Activated CD4-positive, alpha-beta T cell treated with anti-CD3 and anti-CD28 coated beads, Interleukin-2, amount 10 ng/mL, durations not matched to agents 7 days and 5 days (primary cell): ENCODE measurements at places on chromosomes 12 and 14. TPM values are rescaled to one million over a fixed set of nuclear protein-coding genes. Genes with fewer than 3 reads are reported as not detected.

CCDC177 gene
- not detected for total RNA-seq

CCDC175 gene
- not detected for total RNA-seq

HOXC5 gene
- not detected for total RNA-seq

ETNK1 gene
- 66.9 TPM for total RNA-seq

DNA sequence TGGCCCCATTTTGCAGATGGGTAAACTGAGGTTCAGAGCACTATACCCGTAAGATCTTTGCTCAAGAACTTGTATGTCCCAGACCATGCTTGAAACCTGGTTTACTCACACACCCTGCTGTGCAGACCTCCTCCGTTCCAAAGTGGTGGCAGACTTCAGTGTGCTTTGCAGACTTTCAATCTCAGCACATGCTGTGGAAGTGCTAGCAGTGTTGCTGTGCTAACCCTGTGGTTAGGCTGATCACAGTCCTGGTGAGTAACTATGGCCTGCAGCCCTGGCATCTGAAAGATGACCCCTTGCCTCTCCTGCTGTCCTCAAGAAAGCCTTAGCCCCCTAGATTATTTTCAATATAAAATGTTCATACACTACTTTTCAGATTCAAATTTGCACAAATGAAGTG is 450.6 kb downstream of the DPF3 start:
- no peak for DNase-seq
- peak overlapping the region; percentile 41 for H3K4me3 ChIP-seq
- peaks cover 19% of the 10 kb centered on the region for H3K36me3 ChIP-seq
- H3K27ac ChIP-seq, result peak overlapping the region; percentile 88

DNA sequence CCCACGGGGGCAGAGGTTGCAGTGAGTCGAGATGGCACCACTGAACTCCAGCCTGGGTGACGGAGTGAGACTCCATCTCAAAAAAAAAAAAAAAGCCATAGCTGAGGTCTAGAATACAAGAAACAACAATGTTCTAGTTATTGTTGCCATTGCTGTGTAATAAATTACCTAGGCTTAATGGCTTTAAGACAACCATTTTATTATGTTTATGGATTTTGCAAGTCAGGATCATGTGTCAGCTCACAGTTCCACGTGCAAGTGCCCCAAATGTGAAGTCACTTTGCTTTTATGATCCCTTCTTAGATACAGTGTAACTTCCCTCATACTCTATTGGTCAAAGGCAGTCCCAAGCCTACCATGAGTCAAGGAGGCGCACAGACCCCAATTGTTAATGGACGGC is 49.5 kb upstream of the RIC8B start:
- peaks cover 3% of the 10 kb centered on the region for H3K27me3 ChIP-seq
- H3K36me3 ChIP-seq, result no peaks in the 10 kb centered on the region
- DNase-seq, result no peak

- H3K27ac ChIP-seq, result no peak overlapping the region
- H3K36me3 ChIP-seq, result no peaks in the 10 kb centered on the region
These were observed 5.5 kb upstream of the NXPH4 start for GRCh38 chr12:57210926-57211692.

DNA sequence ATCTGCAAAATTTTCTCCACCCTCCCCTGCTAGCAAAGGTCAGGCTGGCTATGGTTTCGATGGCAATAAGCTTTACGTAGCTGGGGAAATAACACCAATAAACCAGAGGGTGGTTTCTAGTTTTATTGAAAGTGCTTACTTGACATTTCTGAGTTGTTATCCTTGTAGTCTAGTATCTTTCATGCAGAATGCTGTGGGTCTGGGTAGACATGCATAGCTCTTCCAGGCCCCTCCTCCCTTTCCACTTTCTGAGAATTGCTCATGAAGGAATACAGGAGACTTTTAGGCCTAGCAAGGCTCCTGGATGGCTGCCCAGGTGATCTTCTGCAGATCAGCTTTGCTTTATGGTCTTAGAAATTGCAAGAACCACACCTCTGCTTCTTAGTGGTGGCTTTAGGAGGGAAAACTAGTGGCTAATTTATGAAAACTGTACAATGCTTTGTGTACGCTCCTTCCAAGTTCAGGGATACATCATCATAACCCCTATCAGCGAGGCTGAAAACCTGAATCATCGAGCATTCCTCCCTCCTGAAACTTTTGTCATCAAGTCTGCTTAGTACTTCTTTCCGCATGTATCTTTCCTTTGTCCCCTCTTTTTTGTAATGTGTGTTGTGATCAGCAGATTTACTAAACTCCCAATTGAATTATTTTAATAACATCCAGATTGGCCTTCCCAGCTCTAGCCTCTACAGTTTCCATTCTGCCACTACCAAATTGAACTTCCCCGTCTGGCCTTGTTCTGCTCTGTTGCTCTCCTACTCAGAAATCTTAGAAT is 473.0 kb downstream of the RAD51B start:
- no peaks in the 10 kb centered on the region for H3K36me3 ChIP-seq
- peaks cover 22% of the 10 kb centered on the region for H3K4me1 ChIP-seq
- H3K27me3 ChIP-seq, result no peaks in the 10 kb centered on the region
- DNase-seq, result no peak
- H3K27ac ChIP-seq, result no peak overlapping the region

GRCh38 chr14:103581954-103582703 is 19.4 kb downstream of the COA8 start:
- no peak overlapping the region for H3K4me3 ChIP-seq
- H3K27me3 ChIP-seq, result no peaks in the 10 kb centered on the region
- no peak overlapping the region for H3K27ac ChIP-seq
- no peaks in the 10 kb centered on the region for H3K4me1 ChIP-seq
- DNase-seq, result no peak

DNA sequence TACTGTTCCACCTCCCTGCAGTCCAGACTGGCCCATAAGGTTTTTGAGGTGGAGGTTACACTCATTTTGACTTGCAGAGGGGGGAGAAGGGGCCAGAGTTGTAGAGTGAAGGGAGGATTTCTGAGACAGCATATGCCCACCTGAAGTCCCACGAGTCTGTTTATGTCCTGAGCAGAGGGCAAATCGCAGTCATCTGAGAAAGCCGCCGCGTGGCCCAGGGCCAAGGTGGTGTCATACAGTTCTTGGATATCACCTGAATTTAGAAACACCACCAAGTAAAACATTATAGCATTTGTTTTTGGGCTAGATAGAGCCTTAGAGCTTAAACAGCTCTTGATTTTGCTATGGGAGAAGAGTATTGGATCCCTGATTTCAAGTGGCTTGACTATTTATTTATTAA is 30.9 kb downstream of the TDG start:
- H3K4me1 ChIP-seq, result no peaks in the 10 kb centered on the region
- H3K27ac ChIP-seq, result no peak overlapping the region
- no peaks in the 10 kb centered on the region for H3K36me3 ChIP-seq
- H3K27me3 ChIP-seq, result peaks cover 39% of the 10 kb centered on the region
- no peak for DNase-seq
- no peak overlapping the region for H3K4me3 ChIP-seq
